NCI-H187 treated with DMSO at 0.1 percent for 48 hours (cell line): ENCODE measurements at places on chromosomes 6 and 20.

GRCh38 chr6:147117580-147117979, 86.6 kb upstream of the STXBP5 start:
- DNase-seq = no peak

GRCh38 chr6:144644776-144645175, 359.6 kb downstream of the UTRN start:
- DNase-seq = no peak

- DNase-seq = no peak
Observed at GRCh38 chr20:47802975-47803374, 17.7 kb upstream of the SULF2 start.

GRCh38 chr20:10521068-10521831, 86.1 kb downstream of the SLX4IP start:
- peak; percentile 44 for DNase-seq

DNA sequence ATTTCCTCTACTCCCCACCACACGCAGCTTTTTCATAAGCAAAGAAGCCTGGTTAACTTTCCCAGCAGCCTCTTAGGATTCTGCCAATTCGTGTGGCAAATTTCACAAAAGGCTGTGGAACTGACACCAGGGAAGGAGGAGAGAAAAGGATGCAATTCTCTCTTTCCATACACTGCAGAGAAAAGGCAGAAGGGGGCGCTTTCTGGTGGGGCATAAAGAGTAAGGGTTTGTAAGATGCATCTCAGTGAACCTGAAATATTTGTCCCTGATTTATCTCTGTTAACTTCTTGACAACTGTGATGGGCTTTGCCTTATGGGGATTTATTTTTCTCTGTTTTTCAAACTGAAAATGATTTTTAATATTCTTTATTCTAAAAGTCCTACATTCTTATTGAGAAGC, 45.5 kb upstream of the GLP1R start:
- DNase-seq = no peak

- DNase-seq = no peak
Observed at GRCh38 chr6:121881974-121882667, 446.7 kb downstream of the GJA1 start.

- DNase-seq = no peak
Observed at GRCh38 chr6:14549871-14550270, 432.3 kb downstream of the CD83 start.

GRCh38 chr6:20433321-20433720, 31.6 kb downstream of the E2F3 start:
- no peak for DNase-seq

DNA sequence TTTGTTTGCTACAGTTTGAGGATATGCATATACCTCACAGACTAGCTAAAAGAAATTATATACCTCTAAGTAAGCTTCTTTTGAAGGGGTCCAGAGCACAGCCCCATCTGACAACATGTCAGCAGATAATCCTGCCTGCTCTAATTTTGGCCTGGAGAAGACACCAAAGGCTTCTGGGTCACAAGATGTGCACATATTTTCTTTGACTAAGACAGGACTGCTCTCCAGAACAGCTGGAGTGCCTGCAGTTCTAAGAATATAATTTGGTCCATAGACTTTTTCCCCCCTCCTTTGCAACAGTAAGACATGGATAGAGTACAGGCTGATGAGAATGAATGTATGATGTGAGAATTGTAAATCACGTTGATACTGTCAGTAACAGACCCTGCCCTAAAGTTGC, 107.9 kb upstream of the KCNK16 start:
- DNase-seq = no peak

DNA sequence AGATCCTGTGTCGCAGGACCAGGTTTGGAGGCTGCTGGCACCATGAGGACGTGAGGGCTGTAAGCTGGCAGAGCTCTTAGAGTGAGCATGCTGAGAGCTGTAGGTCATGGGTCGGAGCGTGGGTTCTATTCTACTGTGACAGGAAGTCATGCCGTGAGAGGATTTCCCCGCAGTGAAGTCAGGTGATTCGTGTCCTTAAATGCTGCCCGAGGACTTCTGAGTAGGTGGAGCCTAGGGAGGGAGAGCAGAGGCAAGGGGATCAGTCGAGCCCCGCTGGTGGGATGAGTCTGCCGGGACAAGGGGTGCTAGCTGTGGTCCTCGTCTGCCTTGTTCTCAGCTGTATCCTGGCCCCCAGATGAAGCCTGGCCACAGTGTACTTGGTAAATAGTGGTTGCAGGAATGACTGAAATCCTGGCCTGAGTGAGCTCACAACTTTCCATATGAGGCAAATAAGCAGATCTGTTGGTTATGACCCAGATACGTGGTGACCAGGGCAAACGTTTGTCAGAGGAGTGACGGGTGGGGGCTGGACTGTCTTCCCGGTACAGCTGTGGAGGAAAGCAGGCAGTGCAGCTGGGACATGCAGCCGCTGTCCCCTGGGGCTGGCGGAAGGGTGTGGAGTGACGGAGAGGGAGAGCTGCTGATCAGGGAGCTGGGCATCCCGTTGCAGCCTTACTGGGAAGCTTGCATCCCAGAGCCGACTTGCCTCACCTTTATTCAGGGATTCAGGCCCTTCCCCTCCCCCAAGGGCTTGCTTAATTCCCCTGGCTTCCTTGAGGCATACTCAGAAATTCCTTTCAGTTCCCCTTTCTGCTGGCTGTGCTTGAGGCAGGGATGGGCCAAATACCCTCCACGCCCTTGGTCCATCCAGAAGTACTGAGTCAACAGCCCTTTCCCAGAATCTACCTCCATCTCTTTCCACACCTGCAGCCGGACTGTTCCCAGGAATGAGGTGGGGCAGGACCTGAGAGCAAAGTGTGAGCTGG, 250.9 kb upstream of the RREB1 start:
- no peak for DNase-seq

GRCh38 chr20:40695214-40695613, 6.2 kb upstream of the MAFB start:
- DNase-seq = no peak

- DNase-seq = no peak
Observed at GRCh38 chr20:51488331-51488730, 54.2 kb downstream of the NFATC2 start.

DNA sequence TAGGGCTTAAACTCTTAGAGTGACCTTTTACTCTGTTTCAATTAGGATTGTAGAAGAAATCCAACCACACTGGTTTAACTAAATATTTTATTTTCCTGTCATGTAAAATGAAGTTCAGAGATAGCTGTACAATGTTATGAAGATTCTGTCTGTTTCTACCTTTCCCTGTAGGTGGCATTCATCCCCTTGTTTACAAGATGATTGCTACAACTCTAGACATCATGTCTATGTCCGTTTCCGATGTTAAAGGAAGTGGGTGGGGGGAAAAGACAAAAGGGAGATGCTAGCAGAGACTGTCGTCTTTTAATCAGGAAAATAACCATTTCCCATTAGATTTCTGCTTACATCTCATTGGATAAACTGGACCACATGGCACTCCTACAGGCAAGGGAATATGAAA, 30.9 kb upstream of the RIMS1 start:
- DNase-seq = no peak

- DNase-seq = no peak
Observed at GRCh38 chr6:49902856-49903255, 36.5 kb upstream of the CRISP1 start.

DNA sequence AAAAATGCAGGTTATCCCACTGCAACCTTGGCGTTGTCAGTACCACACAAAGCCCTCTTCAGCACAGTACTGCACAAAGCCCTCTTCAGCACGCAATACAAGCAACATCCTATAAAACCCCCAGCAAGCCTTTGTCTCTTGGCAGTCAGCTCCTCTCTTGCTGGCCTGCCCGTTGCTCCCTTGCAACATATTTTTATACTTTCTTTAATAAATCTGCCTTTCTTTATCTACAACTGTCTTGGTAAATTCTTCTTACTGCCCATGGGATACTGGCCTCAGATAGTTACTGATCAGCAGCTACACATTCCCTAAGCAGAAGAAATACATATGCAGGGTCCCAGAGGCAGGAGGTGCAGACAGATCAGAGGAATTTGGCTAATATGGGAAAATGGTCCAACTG, 70.5 kb upstream of the MAP3K4 start:
- DNase-seq = no peak

- no peak for DNase-seq
Observed at GRCh38 chr6:20402342-20403069, 827 bp downstream of the E2F3 start.

DNA sequence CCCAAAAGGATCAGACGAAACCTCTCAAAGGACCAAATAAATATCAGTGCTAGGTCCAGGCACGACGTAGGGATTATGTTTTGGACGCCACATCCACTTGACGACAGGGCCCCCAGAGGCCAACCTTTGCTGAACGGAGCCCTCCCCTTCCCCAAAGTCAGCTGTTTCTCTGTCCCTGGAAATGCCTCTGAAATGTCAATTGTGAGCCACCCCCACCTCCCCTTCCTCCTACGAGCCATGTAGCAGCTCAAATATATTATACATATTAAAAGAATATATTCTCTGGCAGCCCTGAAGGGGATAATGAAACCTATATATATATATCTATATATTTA, 39.6 kb upstream of the BLCAP start:
- no peak for DNase-seq

DNA sequence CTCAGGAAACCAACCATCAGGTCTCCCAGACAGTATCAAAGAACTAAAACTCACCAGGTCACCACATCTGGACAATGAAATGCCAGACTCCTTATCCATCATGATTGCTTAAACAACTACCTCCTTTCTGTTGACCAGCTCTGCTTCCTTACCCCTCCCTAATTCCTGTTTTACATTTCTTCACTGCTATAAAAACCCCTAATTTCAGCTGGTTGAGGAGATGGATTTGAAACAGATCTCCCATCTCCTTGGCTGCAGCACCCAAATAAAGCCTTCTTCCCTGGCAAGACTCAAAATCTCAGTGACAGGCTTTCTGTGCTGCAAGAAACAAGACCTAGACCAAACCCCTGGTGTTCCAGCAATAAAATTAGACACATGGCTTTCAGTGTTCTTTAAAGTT, 40.3 kb downstream of the MYLK4 start:
- no peak for DNase-seq

GRCh38 chr6:55136916-55137315, 37.4 kb upstream of the HCRTR2 start:
- DNase-seq = no peak

DNA sequence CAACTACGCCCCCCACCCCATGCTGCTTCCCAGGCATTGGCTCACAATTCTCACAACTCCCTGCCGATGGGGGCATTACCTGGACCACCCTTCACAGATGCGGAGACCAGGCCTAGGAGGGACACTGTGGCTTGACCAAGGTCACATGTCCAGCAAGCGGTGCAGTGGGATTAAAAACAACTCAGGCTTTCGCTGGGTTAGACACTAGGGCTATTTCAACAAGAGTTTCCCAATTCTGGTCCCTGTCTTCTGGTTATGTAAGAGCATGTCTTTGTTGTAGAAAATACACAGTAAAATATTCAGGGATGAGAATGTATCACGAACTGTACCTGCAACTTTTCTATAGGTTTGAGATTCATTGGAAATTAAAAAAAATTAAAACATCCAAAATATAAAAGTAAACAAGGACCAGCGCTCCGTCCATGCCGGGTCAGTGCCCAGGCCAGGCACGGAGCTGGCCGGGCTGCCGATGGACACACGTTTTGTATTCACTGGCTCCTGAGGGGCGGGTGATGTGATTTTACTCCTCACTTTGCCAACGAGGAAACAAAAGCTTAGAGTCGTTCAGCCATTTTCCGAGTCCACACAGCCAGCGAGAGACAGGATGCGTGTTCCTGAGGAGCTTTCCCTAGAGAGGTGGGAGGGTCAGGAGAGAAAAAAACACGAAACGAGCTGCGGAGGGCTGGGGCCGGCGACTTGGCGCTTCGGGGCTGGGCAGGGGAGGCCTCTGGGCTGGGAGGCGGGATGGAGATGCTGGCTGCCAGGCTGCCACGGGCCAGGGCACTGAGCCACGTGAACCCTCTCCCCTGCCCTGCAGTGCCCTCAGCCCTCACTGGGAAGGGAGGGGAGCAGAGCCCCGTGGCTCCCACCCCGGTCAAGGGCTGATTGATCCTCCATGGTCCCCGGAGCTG, 17.1 kb upstream of the VSTM2L start:
- DNase-seq = no peak

DNA sequence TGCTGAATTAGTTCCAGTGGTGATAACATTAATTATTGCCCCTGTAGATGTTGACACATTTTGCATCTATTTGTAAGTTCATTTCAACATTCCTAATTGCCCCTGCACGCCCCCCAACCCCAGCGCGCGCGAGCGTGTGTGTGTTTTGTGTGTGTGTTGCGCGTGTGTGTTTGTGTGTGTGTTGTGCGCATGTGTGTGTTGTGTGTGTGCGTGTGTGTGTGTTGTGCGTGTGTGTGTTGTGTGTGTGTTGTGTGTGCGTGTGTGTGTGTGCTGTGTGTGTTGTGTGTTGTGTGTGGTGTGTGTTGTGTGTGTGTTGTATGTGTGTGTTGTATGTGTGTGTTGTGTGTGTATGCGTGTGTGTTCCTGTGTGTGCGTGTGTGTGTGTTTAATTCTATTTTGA, 245.7 kb upstream of the GMDS start:
- DNase-seq = no peak

GRCh38 chr6:85680388-85680787, 37.7 kb upstream of the SYNCRIP start:
- no peak for DNase-seq

- no peak for DNase-seq
Observed at GRCh38 chr20:7935027-7935551, 5.2 kb downstream of the HAO1 start.

- DNase-seq = no peak
Observed at GRCh38 chr20:9363673-9364072, 150.7 kb upstream of the LAMP5 start.

- DNase-seq = no peak
Observed at GRCh38 chr6:135118134-135118730, 62.9 kb upstream of the MYB start.

GRCh38 chr6:53361549-53362031, 12.8 kb upstream of the ELOVL5 start:
- DNase-seq = no peak

- DNase-seq = no peak
Observed at GRCh38 chr6:38427492-38428210, 212.1 kb downstream of the BTBD9 start.

DNA sequence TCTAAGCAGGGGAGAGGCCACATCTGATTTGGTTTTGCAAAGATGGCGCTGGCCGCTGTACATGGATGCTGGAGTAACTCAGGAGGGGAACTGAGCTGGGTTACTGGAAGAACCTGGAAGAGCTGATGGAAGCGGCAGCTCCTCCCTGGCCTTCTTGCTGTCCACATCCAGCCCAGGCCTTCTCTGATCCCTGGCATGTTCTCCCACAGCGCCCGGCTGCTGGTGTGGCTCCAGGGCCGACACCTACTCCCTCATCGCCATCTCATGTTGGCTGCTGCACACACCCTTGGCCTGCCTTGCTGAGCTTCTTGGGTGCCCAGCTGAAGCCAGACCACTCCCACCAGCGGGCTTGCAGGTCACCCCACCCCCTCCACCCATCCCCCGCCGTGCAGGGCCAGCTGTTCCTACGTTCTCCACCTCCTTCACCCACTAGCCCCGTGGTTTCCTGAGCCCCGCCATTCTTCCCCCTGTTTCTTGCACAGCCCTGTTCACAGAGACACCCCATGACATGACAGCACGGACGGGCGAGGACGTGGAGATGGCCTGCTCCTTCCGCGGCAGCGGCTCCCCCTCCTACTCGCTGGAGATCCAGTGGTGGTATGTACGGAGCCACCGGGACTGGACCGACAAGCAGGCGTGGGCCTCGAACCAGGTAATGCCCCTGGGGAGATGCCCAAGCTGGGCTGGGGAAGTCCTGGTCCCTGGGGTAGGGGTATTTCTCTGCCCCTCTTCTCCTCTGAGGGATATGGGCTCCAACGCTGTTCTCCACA, 28.4 kb downstream of the VSTM2L start:
- no peak for DNase-seq

- no peak for DNase-seq
Observed at GRCh38 chr20:64212755-64213154, 42.8 kb upstream of the PCMTD2 start.
